Urothelium cell line (cell line): ENCODE measurements at places on chromosomes 3 and 15.

GRCh38 chr3:152438181-152438580, 169.5 kb downstream of the MBNL1 start:
- no peak for DNase-seq

GRCh38 chr15:92917598-92918407, 17.7 kb downstream of the CHD2 start:
- peak; percentile 78 for DNase-seq

DNA sequence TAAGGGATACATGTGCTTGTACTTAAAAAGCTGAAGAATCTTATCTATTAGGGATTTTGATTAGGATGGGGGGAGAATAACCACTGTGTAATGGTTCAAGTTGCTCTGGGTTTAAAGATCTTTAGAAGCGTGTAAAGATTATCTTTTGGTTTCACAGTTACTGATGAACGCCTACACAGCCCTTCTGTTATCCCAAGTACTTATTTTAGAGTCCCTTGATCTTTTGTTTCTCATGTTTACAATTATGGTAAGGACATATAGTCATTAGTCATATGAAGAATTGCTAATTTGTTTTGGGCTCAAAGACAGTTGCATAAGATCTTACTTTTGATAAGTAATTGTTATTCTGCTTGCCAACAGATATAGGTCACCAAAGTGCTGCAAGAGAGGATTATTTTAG, 160.1 kb downstream of the PLCL2 start:
- no peak for DNase-seq

GRCh38 chr3:4340077-4340410, 36.9 kb downstream of the SETMAR start:
- DNase-seq = no peak

GRCh38 chr15:79981831-79982455, 10.9 kb upstream of the BCL2A1 start:
- DNase-seq = no peak

- DNase-seq = peak; percentile 83
These were observed 14.8 kb upstream of the CYP11A1 start for GRCh38 chr15:74382004-74382816.

DNA sequence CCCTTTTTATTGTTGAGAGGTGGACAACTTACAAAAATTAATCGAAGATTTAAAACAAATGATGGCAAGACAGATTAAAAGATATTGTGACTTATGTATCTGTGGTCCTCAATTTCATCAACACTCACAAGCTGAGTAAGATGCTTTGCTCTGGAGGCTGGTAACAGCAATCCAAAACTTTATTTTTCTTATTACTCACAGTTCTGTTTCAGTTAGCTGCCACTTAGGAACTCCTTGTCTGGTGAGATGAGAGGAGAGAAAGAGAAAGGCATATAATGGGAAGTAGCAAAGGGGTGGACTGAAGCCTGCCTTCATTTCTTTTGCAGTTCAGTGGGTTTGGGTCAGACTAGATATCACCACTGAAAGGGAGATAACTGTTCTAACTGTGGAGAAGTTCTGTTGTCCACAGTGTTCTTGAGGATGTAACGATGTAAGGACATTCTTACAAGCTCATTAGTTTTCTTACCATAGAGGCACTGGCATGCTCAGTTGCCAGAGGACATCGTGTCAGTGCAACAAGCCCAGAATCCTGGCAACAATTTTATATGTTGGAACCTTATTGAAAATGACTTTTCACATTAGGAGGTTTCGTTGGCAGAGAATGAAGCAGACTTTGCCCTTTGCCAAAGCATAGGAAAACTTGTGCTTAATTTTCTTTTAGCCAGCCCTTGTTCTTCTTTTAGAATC, 93.6 kb downstream of the PLCL2 start:
- no peak for DNase-seq

GRCh38 chr3:30333903-30334302, 272.5 kb upstream of the TGFBR2 start:
- DNase-seq = no peak

DNA sequence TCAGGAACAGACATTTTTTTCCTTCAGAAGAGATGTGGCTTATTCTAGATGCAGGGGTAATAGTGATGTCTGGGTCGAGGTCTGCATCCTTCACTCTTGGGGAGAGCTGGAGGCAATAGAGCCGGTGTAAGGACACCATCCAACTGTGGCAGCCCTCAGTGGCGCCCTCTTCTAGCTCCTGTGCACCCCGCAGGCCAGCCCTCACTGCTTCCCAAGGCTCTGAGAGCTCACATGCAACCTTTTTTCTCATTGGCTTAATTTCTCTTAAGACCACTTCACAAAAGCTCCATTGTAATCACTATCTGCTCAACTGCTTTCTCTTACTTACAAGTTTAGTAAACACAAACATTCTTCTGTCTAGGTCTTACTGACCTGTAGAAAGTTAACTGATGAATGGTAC, 3.9 kb upstream of the VPS8 start:
- no peak for DNase-seq

DNA sequence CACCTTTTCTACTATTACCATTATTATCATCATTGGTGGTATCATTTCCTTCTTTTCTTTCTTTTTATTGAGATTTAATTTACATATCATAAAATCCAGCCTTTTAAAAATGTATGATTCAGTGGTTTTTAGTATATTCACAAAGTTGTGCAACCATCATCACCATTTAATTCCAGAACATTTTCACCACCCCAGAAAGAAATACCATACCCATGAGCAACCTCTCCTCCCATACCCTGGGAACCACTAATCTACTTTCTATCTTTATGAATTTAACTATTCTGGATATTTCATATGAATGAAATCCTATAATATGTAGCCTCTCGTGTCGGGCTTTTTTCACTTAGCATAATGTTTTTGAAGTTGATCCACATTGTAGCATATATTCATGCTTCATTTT, 29.1 kb downstream of the AAGAB start:
- no peak for DNase-seq

DNA sequence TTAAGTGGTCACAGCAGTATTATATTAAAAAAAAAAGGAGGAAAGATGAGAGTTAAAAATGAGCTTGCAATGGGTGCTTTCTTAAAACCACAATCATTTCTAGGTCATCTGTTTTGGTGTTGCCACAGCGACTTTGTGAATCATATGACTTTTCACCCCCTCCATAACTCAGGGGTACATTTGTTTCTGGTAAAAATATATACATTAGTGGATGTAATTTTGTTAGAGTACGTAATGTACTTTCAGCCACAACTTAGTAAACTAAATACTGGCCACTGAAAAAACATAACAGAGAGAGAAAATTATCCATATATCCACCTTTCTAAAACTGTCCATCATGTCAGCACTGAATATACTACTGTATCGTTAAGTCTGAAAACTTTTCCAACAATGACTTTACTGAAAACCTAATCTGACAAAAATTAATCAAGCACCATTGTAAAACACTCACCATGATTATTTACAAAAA, 3.4 kb downstream of the ANKRD28 start:
- no peak for DNase-seq

DNA sequence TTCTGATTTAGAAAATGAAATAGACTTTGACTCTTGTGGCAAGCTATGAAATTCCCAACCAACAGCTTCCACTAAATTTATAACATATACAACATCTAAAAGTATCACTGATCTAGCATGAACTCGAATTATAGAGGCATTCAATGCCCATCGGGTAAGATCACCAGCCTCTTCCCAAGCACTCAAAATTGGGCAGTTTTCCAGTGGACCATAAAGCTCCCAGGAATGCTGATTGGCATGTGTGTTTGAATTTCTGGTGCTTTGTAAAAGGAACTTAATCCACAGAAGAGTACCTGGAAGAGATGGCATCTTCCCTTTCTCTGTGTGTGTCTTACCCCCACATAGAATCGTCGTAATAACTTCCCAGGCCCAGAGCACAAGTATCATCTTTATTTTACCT, 10.0 kb downstream of the LRTM1 start:
- DNase-seq = no peak

DNA sequence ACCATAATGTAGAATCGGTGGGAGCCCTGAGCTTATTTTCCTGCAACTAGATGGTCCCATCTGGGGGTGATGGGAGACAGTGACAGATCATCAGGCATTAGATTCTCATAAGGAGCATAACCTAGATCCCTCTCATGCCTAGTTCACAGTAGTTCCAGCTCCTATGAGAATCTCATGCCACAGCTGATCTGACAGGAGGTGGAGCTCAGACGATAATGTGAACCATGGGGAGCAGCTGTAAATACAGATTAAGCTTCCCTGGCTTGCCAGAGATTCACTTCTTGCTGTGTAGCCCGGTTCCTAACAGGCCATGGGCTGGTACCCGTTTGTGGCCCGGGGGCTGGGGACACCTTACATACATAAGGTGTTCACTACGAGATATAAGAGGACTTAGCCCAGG, 67.5 kb upstream of the LRRFIP2 start:
- DNase-seq = no peak

- no peak for DNase-seq
These were observed 17.0 kb downstream of the CXCR6 start for GRCh38 chr3:45960289-45960688.
